ENCODE measurements at places on chromosomes 5 and 9.
A peak's percentile ranks its signal among the peaks of the same experiment; 100 is the strongest.

DNA sequence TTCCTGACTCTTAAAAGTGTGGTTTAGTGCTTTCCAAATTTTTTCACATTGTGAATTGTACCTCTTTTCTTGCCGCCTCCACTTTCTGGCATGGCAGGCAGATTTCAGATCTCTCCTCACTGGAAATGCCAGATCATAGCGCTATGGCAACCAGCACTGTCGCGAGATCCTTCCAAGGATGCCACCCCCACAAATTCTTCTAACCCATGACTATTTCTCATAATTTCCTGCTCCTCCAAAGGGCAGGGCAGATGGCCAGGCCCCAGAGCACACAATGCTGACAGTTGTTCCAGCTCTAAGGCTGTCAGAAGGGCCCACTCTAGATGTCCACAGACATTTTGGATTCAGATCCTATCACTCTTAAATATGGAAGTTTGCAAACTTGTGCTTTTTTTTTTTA, 446.2 kb upstream of the RIOK2 start:
- H3K27ac ChIP-seq = no peak overlapping the region
- no peaks in the 10 kb centered on the region for H3K27me3 ChIP-seq
- no peak overlapping the region for H3K4me3 ChIP-seq
- no peaks in the 10 kb centered on the region for H3K36me3 ChIP-seq
- no peaks in the 10 kb centered on the region for H3K4me1 ChIP-seq

DNA sequence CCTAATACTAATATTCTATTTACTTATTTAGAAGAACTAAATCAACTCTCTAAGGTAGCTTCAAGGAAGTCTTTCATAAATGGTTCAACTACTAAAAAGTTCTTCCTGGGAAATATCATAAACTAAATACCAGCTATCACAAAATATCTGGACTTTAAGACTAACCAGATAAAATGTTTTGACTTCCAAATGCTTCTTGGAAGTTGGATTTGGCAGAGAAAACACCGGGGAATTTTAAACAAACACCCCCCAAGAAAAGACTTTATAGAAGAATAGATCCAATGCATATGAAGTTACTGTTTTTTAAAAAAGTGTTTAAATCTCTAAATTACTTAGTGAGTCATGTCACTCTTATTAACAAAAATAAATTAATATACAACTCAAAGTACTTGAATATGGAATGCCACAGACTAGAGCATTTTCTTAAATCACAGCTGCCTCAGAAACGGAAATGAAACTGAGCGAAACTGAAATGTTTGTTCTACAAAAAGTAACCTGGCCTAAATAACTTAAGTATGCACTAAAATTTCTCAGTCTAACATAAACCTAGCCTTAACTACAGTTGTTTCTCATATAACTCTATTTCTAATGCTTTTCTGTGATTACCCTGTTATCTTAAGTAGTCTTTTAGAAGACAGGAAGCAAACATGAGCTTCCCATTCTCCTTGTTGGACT, 6.8 kb downstream of the ABCA1 start:
- DNase-seq = no peak
- no peak overlapping the region for H3K4me3 ChIP-seq
- H3K36me3 ChIP-seq = no peaks in the 10 kb centered on the region
- H3K4me1 ChIP-seq = peaks cover 53% of the 10 kb centered on the region
- peak overlapping the region; percentile 51 for H3K27ac ChIP-seq

GRCh38 chr5:33425314-33425713, 15.5 kb upstream of the TARS1 start:
- H3K4me3 ChIP-seq = no peak overlapping the region
- no peak for DNase-seq
- H3K27ac ChIP-seq = no peak overlapping the region
- no peaks in the 10 kb centered on the region for H3K4me1 ChIP-seq

GRCh38 chr9:78552802-78553201, 255.9 kb downstream of the PSAT1 start:
- no peaks in the 10 kb centered on the region for H3K4me1 ChIP-seq
- H3K27ac ChIP-seq = no peak overlapping the region
- no peak overlapping the region for H3K4me3 ChIP-seq
- H3K27me3 ChIP-seq = no peaks in the 10 kb centered on the region

DNA sequence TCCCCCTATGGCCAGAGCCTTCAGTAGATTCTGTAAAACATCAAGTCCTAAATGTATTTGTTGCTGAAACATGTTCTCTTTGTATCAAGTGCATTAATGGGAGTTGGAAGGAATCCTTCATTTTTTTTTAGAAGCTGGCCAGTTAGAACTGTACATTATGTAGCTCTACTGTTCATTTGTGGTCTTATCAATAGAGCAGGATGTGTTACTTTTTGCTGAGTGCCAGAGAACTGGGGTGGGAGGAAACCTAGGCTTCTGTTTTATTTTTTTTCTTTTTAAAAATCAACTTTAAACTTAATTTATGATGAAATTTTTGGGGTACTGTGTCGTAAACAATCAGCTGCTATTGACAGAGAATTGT, 5.1 kb downstream of the PIP5K1B start:
- H3K27ac ChIP-seq = no peak overlapping the region
- no peak overlapping the region for H3K4me3 ChIP-seq
- H3K4me1 ChIP-seq = peaks cover 7% of the 10 kb centered on the region

DNA sequence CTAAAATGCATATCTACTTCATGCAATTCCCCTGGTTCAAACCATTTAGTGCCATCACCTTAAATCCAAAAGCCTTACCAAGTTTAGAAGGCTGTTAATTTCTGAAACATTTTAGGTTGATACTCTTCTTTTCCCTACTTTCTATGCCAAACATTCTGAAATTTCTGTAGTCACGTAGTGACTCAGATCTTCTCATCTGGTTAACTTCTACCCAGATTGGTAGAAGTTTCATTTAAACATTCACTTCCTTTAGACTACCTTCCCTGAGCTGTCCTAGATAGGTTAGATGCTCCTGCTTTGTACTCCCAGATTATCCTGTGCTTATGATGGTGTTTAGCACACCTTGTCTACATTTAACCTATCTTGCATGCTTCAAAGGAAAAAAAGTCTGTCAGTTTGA, 9.9 kb downstream of the RAD50 start:
- H3K4me1 ChIP-seq = no peaks in the 10 kb centered on the region
- no peaks in the 10 kb centered on the region for H3K27me3 ChIP-seq
- H3K4me3 ChIP-seq = no peak overlapping the region
- no peak overlapping the region for H3K27ac ChIP-seq

DNA sequence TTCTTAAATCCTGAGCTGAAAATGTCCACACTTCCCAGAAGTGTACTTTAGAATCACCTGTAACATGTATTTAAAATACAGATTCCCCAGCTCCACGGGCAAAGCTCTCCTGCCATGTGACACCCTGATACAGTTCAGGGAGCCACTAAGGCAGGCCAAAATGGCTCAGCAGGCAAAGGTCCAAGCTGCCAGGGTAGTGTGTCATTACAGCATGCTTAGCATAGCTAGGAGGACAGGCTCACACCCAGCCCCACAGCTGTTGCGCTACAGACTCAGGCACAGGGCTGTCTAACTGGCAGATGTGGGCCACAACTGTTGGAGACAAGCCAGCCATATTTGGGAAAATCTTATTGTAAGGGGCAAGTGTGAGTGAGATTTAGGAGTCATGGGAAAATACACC, 73.0 kb downstream of the C9orf85 start:
- H3K4me3 ChIP-seq = no peak overlapping the region

GRCh38 chr9:21686738-21687137, 115.7 kb upstream of the MTAP start:
- DNase-seq = no peak
- no peaks in the 10 kb centered on the region for H3K4me1 ChIP-seq
- no peak overlapping the region for H3K27ac ChIP-seq
- peaks cover 2% of the 10 kb centered on the region for H3K27me3 ChIP-seq
- H3K4me3 ChIP-seq = no peak overlapping the region

DNA sequence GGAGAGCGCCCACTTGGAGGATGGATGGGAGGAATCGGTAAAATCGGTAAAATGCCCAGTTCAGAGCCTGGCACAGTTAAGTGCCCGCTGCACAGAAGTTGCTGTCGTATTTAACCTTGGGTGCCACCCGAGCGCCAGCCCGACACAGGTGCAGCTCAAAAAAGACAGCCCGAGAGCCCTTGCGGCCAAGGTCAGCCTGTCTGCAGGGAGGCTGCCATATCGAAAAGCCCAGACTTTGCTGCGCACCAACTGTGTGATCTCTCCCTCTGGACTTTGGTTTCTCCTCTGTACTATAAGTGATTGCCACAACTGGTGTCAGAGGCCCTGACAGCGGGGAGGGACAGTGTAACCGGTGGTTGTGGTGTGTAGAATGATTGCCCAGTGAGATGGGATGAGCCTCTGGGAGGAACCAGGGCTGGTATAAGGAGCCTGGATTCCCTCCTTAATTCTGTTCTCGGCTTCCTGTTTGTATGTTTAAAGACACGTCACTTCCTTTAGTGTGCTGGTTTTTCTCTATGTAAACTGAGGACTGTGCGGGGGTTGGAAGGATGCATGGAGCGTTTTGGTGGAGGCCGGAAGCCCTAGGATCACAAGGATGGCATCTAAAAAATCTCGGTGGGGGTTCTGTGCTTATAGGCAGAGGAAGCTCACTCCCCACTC, 792 bp downstream of the NTMT1 start:
- H3K4me3 ChIP-seq = peak overlapping the region; percentile 80
- H3K27ac ChIP-seq = peak overlapping the region; percentile 98
- DNase-seq = peak; percentile 53
- H3K36me3 ChIP-seq = no peaks in the 10 kb centered on the region
- H3K27me3 ChIP-seq = no peaks in the 10 kb centered on the region

DNA sequence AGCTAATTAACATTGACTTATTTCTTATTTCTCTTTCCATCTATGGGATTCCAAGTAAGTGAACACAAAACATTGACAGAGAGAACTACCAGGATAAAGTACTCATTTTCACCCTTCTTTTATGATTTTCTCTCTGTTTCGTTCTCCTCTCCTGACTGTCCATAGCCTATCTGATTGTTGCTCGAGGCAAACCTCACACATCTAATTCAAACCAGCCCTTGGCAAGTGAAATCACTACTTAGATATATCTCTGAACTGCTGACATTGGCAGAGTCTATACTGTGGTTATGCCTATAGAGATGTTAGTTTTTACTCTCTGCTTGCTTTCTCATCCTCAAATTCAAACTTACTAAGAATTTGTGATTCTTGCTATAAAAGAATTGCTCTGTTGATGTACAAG, 248.8 kb downstream of the ISL1 start:
- no peak overlapping the region for H3K27ac ChIP-seq

Measured in liver (tissue), 10 donors.